ENCODE measurements at places on chromosomes 2 and 18.

- no peak for DNase-seq
Measured at GRCh38 chr2:100903534-100904258, 83.8 kb downstream of the NPAS2 start.

DNA sequence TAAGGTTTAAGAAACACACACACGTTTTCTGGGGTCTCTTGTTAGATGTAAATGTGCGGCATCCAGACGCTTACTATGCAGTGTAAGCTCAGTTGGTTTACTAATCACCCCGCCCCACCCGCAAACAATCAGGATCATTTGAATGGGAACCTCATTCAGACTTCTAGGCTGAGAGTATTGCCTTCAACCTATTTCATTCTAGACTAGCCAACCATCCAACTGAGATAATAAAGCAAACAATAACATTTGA lies 1.3 kb upstream of the FIGN start:
- no peak for DNase-seq

DNA sequence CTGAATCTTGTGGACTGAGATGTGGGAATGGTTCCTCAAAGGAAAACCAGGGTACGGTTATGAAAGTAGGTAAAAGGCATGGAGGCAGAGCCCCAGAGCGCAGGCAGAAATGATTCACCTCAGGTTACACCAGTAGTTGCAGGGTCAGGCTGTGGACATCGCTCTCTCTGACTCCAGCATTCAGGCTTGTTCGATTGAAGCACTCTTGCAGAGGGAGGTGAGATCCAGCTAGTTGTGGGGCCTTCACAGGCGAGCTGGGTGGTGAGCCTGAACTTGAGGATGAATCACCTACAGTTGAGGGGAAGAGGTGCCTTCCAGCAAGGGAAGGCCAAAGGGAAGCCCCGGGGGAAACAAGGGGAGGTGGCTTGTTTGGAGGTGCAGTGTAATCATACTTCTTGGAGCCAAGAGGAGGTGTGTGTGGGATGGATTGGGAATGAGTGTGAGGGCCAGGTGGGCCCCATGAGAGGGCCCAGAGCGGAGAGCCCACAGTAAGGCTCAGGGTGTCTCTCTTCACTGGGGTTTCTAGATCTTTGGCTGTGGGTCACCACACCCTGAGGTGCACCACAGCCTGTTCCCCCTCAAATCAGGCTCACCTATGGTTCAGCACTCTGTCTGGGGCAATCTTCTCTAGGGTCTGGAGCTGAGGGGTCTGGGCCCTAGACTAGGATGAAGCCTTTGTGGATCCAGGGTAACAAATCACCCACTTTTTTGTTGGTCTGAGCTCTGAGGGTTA lies 48.5 kb upstream of the MCFD2 start:
- DNase-seq: no peak

DNA sequence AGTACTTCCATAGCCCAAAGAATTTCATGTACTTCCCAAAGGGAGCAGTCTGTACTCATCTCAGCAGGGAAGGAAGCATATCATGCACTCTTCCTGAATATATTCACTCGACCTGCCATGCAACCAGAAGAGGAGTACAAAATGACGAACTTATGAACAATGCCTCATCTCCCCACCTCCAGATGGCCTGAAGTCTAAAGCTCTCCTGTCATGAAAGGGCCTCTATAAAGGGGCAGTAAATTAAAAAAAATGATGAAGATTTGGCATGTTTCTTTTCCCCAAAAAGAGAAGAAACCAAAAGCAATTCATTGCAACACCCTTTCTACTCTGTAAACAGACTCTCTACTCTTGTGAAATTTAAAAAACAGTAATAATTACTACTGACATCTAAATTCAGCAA lies 1601.1 kb downstream of the LRP1B start:
- no peak for DNase-seq

DNA sequence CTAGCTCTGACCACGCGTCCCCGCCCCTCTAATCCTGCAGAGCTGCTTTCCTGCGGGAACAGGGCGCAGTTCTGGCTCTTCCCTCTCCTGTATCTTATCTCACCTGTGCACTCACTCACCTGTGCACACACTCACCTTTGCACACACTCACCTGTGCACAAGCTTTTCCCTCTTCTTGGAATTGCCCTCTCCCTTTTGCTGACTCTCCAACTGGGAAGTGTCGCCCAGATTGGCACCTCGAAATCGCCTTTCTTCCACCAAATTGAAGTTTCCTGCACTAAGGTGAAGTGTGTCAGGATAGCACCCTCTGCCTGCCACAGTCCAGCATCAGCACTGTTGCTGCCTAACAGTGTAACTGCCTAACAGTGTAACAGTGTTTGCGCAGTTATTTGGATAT lies 566 bp upstream of the CMPK2 start:
- DNase-seq: peak; percentile 46

DNA sequence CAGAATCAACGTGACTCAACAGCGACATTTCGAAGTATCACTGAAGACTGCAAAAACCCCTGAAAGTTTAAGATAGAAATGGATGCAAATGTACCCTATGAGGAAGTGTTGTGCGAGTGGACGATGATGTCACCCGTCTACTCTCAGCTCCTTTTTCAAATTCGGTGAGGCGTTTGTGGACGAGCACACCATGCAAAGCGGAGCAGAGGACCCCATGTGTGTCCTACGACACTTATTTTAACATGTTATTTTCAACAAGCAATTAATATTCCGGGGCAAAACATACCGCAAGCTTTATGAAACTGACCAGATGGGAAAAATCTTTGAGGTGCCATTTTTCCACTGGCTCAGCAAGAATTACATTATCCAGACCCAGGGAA lies 2.0 kb downstream of the PXDN start:
- no peak for DNase-seq

GRCh38 chr2:16747689-16748088 lies 82.1 kb upstream of the CYRIA start:
- DNase-seq: no peak

DNA sequence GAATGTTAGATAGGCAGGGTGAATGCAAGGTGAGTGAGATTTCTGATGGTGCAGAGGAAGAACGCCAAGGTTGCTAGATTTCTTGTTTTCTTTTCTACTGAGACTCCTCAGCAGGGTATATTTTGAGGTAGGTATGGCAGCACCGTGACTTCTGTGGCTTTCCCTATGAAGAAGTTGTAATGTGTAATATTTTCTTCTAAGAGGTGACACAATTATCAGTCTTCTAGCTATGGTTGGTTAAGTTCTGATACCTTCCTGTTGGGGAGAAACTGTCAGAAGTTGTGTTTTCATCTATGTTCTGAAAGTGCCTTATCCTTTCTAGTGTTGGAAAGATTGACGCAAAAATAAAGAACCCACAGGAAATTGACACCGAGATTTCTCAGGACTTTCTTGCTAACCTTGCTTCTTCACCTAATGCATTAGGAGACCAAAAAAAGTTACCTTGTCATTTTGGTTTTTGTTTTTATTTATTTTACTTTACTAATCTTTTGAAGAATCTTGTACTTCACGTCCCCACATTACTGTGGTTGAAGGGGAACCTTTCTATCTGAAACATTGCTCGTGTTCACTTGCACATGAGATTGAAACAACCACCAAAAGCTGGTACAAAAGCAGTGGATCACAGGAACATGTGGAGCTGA lies 11.9 kb downstream of the IL18R1 start:
- DNase-seq: peak; percentile 49

GRCh38 chr2:177264209-177264692 lies 276 bp downstream of the NFE2L2 start:
- DNase-seq: no peak

- DNase-seq: peak; percentile 37
Measured at GRCh38 chr2:44237221-44237620, 38.1 kb upstream of the SLC3A1 start.

- no peak for DNase-seq
Measured at GRCh38 chr2:196316050-196316430, 144.7 kb upstream of the STK17B start.

All from GM13976 (cell line).